ENCODE measurements at places on chromosomes 6 and 20. TPM values are rescaled to one million over a fixed set of nuclear protein-coding genes. Genes with fewer than 3 reads are reported as not detected.

Gene RBM24
- total RNA-seq = not detected

Gene TMEM170B
- total RNA-seq = 1.1 TPM

- DNase-seq = no peak
Observed at GRCh38 chr6:165729307-165729936, 66.4 kb upstream of the PDE10A start.

GRCh38 chr6:63899550-63899949 lies 263.9 kb downstream of the PHF3 start:
- no peak for DNase-seq

DNA sequence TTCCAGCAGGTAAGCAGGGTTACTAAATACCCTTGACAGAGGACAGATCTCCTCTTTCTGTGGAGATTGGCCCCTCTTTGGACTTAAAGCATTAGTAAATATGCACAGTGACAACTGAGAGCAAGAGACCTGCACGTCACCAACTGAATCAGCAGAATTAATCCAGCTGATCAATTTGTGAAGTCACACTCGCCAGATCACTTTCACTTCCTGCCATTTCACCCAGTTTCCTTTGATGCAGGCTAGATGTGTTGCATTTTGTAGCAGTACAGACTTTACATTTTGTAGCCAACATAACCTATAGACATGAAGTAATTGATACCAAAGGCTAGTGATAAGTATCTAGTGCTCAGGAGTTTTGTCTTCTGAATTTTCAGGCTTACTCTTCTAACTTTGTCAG lies 11.9 kb downstream of the SYNE1 start:
- DNase-seq = no peak

GRCh38 chr20:49624317-49624716 lies 56.4 kb upstream of the PTGIS start:
- DNase-seq = no peak

DNA sequence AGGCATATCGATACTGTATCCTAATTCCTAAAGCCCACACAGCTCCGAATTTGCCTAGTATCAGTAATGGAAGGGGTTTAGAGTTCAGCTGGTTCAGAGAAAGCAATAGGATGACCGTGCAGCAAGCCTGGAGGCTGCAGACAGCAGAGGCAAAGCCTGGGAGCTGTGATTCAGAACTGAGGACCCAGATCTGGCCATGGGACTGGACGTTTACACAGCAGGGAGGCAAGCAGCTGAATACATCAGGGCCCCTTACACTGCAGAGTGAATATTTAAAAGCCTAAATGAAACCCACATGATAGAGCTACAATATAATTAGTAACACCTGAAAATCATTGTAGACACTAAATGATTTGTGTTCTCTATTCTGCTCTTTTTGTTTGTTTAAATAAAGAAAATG lies 38.0 kb downstream of the ELOVL2 start:
- DNase-seq = no peak

GRCh38 chr6:112027942-112028674 lies 25.8 kb upstream of the CCN6 start:
- no peak for DNase-seq

GRCh38 chr20:52446421-52447224 lies 255.0 kb upstream of the ZFP64 start:
- DNase-seq = no peak

- DNase-seq = no peak
Observed at GRCh38 chr6:21441386-21441785, 152.2 kb upstream of the SOX4 start.

DNA sequence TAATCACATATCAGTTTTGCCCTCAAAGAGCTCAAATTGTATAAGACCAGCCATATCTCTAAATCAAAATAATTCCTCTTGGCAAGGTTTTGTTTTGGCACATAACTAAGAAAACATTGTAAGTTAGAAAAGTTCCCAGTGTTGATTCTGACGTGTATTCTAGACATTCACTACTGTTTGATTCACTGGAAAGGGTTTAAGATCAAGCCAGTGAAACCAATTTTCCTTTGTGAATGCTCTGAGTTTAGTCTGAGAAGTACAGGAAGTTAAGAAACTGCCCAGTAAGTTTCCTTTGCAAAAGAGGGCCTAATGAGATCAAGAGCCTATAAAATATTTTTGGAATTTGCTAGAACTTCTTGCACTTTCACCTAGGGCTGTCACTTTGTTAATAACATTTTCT lies 143.0 kb downstream of the FNDC1 start:
- no peak for DNase-seq

DNA sequence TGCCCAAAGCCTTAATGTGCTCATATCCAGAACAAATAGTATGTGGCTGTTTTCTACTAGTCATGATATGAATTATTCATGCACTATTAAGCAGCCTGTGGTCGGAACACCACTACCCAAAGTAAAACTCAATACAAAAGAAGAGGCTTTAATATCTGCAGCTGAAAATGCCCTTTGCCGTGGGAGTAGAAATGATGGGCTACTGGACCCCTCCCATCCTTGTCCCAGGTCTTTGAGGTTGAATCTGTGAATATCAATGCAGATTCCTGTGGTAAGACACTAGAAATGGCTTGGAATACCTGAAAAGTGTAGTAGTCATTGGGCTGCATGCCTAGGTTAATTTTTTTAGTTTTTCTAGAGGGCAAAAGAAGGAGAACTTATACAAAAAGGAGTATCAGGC lies 303.7 kb downstream of the TBC1D7 start:
- DNase-seq = no peak

DNA sequence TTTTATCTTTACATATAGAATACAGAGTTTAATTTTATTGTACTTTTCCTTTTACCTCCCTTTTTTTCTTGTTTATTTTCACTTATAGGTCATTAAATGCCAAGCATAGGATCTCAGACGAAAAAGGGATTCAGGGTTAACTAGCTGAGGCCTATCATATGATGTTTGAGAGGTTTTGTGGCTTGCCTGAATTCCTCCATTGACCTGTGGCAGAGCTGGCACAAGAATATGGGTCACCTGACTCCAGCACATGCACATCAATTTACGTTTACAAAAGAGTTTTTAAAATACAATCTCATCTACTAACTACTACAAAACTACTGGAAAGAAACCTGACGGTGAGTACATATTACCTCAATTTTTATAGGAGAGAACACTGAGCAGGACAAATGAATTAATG lies 60.4 kb downstream of the SGK1 start:
- no peak for DNase-seq

DNA sequence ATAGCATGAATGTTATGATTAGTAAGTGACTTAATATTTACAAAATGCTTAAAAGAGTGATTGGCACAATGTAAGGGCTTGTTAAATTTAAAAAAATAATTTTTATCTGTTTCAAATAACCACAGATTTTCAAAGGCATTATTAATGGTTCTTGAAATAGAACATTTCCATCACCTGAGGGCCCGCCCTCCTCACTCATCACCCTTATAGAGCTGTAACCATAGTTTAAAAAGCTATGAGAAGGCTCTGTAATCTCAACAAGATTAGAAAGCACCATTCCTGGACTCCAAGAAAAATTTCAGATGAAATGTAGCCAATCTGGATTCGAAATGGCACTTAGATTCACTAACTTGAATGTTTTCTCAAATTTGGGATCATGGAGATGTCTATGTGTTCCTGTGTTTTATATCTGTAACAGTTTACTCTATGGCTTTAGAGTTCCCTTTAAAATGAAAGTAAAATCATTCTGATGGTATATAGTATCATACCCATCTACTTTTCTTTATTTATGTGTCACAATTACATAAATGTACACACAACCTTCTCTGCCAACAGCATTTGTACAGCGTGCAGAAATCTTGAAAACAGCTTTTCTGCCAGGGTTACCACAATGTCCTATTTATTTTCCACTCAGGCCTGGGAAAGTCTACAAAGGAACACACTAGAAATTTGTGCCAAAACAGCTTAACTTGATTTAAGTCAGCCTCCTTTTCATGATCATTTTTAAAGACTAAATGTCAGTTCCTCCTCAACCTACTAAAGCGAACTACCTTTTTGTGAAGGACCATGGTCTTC lies 207.7 kb downstream of the TBX18 start:
- no peak for DNase-seq

- no peak for DNase-seq
Observed at GRCh38 chr20:50129662-50130355, 16.9 kb upstream of the UBE2V1 start.

GRCh38 chr20:53142225-53143127 lies 170.3 kb downstream of the TSHZ2 start:
- DNase-seq = no peak

DNA sequence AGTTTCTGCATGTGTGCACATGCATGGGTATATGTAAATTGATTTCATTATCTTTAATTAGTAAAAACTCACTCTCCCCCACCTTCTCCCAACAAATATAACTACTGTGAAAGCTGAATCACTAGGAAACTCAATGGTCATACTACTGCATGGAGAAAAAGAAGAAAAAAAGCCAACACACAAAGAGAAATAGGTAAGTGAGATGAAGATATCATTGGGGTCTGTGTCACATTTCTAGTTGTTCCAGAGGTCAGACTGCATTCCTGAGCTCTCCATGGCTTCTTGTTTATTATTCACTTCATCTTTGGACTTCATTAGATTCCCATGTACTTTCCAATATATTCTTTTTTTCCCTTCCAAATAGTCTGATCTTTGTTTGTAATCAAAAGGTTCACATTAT lies 98.2 kb downstream of the PTPRK start:
- no peak for DNase-seq

- DNase-seq = no peak
Observed at GRCh38 chr6:63295553-63296194, 24.1 kb downstream of the LGSN start.
